ENCODE measurements at places on chromosomes 7 and 10.

DNA sequence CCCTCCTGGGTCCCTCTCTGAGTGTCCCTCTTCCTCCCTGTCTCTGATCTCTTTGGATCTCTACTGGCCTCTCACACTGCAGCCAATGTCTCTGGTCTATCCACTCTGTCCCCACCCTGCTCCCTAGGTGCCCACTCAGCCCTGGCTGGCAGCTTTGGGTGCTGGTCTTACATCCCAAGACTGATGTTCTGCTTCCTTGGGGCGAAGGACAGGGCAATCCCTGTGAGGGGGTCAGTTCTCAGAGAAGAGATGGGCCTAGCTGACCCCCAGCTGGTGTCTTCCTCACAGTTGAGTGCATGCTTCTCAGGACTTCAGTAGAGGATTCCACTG is 51.7 kb upstream of the CAMK2B start:
- no peak for DNase-seq

DNA sequence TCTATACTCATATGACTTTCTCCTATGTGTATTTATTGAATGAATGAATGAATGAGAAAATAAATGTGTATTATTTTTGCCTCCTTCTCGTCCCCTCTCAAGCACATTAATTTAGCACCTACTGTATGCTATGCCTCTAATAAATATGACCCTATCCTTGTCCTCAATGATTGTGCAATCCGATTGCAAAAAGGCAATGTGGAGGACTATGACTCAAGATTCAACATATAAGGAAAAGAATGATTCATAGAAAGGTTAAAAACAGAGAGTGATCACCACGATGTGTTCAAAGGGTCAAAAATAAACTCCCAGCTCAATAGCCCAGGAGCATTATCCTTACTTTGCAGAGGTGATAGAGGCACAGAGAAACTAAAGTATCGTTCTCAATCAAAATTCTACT is 322.8 kb upstream of the SORCS1 start:
- no peak for DNase-seq

DNA sequence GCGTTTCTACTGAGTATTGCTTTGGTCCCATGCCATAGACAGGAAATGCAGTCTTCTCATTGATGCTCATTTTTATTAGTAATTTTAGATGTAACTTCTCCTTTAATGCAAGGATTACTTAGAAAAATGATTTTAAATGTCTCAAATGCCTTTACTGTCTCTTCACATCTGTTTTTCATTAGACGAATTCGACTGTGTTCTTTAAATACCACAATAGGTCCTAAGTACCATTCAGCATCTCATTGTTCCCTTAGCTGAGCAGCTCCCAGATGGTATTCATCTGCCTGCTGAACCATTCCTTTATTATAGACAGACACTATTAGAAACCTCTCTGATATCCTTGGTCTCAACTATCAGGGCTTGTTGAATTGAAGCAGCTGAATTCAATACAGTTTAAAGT is 113.6 kb downstream of the LSMEM1 start:
- DNase-seq, result no peak

GRCh38 chr10:44467090-44467489 is 82.2 kb upstream of the CXCL12 start:
- no peak for DNase-seq

DNA sequence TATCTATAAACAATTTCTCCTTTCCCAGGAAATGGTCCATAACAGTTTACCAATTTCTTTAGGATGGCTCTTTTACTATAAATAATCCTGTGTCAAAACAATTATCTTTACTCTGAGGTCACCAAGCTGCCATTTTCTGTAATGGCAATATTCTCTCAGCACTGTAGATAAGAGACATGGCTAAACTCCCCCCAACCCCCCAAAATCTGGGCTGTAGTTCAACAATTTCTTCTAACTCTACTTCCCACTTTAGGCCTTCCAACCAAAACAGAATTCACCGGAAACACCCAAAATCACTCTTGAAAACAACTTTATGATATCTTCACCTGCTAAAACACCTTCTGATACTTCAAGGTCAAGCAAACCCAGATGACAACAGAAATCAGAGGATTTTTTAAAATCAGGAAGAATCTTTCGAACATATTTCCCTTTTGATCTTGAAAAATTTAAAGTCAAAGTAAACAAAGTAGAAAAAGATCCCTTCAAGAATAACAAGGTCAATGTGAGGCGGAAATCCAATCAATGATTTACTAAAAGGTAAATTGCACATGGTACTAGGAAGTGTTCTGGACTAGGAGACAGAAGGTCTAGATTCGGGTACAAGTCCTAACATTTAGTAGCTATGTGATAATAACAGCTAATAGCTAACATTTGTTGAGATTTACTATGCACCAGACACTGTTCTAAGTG is 176.8 kb downstream of the CPEB3 start:
- DNase-seq, result no peak

DNA sequence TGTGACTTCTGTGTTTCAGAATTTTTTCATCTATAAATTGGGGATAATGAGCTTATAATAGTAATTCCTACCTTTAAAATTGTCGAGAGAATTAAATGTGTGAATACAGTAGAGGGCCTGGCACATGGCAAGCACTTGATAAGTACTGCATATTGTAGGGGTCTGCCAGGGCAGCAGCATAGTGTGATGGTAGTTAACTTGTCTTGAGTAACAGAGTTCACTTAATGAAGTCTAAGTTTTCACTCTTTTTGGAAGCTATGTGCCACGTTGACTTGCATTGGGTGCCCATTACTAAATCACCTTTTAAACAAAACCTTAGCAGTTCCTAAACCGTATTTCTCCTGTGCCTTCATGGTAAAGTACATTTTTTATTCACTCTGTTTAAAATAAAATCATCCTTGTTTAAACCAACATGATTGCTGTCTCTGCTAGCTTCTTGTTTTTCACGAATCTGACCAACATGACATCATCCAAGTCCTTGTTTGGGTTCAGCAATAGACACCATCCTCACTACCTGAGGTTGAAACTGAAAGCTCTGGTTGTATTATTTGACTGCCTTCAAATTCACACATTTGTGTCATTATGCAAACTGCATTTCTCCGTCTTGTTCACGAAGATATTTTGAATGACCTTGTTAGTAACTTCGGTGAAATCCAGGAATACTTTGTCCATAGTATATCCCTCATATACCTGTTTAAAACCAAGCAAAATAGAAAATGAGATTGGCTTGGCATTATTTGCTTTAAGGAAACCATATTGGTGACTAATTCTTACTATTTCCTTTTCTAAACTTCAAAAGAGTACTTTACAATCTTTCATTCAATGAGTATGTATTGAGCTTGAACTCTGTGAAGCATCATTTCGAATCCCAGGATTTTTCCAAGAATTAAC is 340.2 kb downstream of the SUGCT start:
- no peak for DNase-seq

DNA sequence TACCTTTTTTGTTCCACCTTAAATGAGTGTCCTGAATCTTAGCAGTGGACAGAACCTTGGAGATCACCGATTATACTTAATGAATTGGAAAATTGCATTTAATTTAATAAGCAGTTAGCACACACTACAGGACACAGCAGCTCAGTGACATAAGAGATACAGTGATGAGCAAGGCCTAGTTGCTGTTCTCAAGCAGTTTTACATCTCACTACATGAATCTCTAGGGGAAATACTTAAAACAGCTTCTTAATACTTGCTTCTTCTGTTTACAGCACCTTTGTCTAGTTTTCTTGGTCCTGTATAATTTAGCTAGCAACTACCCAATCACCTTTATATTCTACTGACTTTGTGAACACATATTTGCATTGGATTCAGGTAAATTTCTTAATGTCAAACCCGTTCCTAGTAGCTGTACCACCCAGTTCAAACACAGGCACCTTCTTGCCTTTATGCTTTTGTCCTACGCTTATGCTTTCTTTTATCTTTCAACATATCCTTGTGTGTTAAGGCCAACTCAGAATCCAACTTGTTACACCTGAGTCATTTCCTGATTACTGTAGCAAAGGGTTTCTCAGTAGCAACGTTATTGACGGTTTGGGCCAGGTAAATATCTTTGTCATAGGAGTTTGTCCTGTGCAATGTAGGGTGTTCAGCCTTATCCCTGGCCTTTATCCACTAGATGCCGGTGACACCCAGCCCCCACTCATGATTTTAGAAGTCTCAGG is 1.8 kb downstream of the STAM start:
- DNase-seq, result no peak

DNA sequence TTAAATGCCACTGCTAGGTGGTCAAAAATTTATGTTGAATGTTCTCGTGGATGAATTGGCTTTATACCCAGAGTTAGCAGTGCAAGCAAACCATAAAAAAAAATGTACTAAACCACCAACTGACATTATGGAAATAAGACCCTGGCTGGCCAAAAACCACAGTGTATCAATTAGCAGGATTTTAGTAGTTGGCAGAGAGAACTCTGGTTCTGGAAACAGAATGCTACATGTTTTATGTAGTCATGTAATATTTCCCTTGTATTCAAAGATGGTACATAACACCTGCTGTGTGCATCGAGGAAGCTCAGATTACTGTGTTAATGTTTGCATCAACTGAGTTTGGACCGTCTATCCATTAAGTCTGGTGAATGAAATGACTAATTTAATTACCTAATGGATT is 618.5 kb downstream of the CCSER2 start:
- no peak for DNase-seq

DNA sequence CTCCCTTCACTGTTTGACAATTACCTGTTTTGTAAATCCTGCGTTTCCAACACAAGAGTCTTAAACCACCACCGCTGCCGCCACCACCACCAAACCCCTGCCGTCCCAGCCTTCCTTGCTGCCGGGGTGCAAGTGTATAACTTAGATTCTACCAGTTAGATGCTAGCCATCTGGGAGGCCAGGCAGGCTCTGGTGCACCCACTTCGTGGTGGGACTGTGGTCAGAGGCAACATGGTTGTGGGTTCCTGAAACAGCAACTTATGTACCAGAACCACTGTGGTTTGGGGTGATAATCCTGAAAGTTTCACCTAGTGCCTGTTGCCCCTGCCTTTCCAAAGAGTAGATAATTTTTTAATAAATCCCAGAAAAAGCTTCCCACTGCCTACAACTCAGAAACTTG is 510.5 kb downstream of the CCSER2 start:
- DNase-seq, result no peak

GRCh38 chr7:50306494-50307367 is 2.2 kb downstream of the IKZF1 start:
- DNase-seq, result no peak

DNA sequence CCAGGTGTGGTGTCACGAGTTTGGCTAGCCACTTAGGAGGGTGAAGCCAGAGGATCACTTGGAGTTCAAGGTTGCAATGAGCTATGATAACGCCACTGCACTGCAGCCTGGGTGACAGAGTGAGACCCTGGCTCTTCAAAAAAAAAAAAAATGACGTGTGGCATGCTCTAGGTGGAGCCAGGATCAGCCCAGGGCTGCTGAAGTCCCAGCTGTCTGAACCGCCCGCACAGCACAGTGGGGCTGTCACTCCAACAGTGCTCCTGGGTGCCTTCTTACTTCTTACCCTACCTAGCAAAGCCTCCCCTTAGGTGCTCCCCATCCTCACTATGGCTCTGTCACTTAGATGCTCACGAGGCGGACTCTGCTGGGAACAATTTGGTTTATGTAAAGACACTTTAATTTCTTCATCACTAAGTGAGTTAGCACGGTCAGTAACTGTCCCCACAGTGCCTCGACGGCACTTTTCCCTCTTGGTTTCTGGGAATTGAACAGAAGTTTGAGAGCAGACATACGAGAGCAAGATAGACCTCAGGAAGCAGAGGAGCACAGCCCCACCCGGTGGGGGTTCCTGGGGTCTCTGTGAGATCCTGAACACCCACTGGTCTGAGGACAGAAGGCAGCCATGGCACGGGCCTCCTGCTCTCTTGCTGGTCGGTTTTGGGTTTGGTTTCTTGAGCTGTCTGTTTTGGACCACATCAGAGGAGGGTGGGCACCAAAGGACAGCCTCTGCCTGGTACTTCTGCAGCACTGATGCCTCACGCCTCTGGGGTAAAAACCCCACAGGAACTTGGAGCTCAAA is 66.2 kb upstream of the BTBD16 start:
- DNase-seq, result no peak

GRCh38 chr7:12653518-12653917 is 33.9 kb upstream of the ARL4A start:
- no peak for DNase-seq

GRCh38 chr7:25002786-25003185 is 22.8 kb upstream of the OSBPL3 start:
- DNase-seq, result no peak

- DNase-seq, result no peak
These were observed 34.6 kb downstream of the TRIM8 start for GRCh38 chr10:102678842-102679289.

Data from T1000 (cell line).